ENCODE measurements at places on chromosomes 2 and 18. TPM values are rescaled to one million over a fixed set of nuclear protein-coding genes. Genes with fewer than 3 reads are reported as not detected.

The LYG2 gene
- total RNA-seq, result not detected

DNA sequence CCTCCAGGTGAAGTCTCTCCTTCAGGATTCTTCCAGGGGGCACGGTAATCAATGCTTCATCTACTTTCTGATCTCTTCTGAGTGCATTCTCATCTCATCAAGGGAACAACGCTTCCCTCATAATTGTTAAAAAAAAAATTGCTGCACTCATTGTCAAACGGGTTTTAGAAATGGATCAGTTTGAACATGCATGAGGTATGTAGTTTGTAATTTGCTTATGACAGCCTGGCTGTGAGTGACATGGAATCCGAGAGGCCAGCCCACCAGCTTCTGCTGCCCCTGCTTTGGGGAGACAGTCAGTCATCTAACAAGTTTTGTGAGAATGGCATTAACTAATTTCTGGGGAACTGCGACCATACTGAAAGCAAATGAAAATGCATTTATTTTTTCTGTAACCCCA lies 791.9 kb upstream of the SOX11 start:
- DNase-seq, result no peak

DNA sequence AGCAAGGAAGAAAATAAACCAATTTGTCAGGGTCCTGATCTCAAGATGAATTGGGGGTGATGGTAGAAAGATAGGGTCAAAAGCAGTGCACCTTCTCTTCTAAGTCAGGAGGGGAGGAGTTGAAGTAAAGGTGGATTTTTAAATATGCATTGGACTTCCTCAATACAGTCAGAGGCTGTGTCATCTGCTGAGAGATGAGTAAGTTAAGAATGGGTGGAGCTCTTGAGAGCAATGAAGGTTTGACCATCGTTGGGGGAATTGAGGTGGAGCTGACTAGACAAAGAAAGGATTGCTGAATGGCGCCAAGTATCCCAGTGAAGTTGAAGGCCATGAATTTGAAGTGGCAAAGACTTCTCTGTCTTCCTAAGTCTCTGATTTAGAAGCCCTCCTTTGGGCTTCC lies 18.4 kb upstream of the CPO start:
- no peak for DNase-seq

DNA sequence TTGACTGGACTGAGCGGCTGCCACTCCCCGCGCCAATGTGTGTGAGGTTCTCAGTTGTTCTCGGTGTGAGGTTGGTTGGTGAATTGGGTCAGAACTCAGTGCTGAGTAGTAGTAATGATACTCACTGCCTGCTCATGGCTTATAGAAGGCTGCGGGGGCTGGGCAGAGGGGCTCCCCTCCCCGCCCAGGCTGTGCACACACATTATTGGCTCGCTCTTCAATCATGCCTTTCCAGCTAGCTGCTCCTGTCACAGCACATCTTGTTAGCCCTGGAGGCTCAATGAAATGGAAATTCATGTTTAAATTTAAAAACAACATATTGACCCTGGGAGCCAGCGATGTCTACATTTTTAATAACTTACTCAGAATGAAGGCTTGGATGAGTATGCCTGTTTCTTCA lies 152.8 kb downstream of the CELF4 start:
- DNase-seq, result no peak

- no peak for DNase-seq
Observed at GRCh38 chr18:22902093-22902492, 31.0 kb upstream of the RBBP8 start.

The NEURL3 gene
- total RNA-seq, result 3.1 TPM
